ENCODE measurements at places on chromosomes 6 and 20. TPM values are rescaled to one million over a fixed set of nuclear protein-coding genes. Genes with fewer than 3 reads are reported as not detected.

Gene TRIM26
- total RNA-seq = 22.1 TPM

Gene SMLR1
- total RNA-seq = not detected

Gene FOXP4
- total RNA-seq = 18.4 TPM

Gene LAMP5
- total RNA-seq = not detected

Gene DBNDD2
- 200 TPM for total RNA-seq

Gene MROH8
- total RNA-seq = 6.8 TPM

Gene SLC17A3
- not detected for total RNA-seq

Gene CRISP2
- not detected for total RNA-seq

Gene RRAGD
- total RNA-seq = 89.5 TPM

Gene RANBP9
- 33.1 TPM for total RNA-seq

Gene GNMT
- 0.63 TPM for total RNA-seq

Gene HNF4A
- total RNA-seq = not detected

Gene FAM83C
- total RNA-seq = not detected

Gene UBD
- not detected for total RNA-seq

Gene WFDC12
- not detected for total RNA-seq

Gene ADGRF5
- total RNA-seq = 56.9 TPM

Gene RSPO4
- total RNA-seq = 0.74 TPM

Gene HCRTR2
- total RNA-seq = not detected

Gene GNAS-AS1
- 0.37 TPM for total RNA-seq

Gene KIAA1755
- 8.0 TPM for total RNA-seq

Gene ENTPD6
- total RNA-seq = 127 TPM

Gene BEND6
- total RNA-seq = 1.2 TPM

Gene PROKR2
- total RNA-seq = not detected

Gene CST5
- not detected for total RNA-seq

Gene TFAP2D
- total RNA-seq = not detected

Gene POU5F1
- total RNA-seq = 0.86 TPM

Gene DNAH8
- not detected for total RNA-seq

Gene LPA
- total RNA-seq = not detected
